NCI-H345 (cell line): ENCODE measurements at places on chromosomes 3 and 15.

DNA sequence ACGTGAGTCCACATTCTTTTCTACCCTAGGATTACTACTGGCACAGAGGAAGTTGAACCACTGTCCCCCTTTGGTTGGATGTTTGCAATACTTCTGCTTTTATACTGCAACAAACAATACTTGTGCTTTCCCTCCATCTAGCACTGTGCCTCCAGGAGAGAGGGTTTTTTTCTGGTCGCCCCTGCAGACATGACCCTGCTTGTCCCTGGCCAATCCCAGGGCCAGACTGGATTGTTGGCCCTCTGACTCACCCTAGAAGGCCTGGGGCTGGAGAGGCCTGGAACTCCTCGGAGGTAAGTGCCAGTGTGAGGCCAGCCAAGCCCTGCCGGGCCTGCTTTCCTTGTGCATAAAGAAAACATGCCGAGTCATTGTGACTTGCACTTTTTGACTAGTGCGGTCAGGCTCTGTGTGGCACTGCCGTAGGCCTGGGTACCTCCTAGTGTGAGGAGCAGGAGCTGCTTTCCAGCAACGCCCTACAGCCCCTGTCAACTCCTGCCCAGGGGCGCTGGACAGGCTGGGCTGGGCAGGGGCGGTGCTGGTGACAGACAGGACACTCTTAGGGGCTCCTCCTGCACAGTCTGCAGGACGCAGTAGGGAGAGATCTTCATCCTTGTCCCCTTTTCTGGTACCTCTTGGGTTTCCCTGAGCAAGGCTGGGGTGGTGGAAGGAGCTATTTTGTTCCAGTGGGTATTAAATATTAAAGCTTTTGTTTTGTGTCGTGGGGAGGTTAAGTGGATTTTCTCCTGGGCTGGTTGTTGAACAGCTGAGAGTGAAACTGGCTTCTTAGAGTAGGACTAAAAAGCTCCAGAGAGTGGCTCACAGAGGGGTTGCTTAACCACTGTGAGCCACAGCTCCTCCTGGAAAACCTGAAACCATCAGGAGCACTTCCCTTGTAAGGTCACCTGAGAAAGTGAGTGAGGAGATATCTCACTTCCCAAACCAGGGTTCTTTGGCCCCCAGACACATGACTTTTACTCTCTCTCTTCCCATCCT lies 14.4 kb upstream of the TKT start:
- DNase-seq = peak; percentile 78

DNA sequence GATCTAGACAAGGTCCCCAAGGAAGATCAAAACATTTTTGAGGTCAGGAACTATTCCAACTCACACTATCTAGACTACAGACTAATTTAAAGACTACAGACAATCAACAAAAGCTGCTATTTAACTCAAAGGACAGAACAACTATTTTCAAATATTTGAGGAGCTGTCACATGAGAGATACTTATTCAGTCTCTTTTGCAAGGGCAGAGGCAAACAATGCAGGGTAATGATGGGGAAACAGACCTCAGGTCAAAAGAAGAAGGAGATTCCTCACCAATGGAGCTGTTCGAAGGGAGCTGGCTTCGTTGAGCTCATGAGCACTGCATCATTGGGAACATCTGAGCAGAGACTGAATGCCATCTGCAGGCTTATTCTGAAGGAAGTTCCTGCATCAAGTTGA lies 231.9 kb downstream of the DTWD1 start:
- DNase-seq = no peak

DNA sequence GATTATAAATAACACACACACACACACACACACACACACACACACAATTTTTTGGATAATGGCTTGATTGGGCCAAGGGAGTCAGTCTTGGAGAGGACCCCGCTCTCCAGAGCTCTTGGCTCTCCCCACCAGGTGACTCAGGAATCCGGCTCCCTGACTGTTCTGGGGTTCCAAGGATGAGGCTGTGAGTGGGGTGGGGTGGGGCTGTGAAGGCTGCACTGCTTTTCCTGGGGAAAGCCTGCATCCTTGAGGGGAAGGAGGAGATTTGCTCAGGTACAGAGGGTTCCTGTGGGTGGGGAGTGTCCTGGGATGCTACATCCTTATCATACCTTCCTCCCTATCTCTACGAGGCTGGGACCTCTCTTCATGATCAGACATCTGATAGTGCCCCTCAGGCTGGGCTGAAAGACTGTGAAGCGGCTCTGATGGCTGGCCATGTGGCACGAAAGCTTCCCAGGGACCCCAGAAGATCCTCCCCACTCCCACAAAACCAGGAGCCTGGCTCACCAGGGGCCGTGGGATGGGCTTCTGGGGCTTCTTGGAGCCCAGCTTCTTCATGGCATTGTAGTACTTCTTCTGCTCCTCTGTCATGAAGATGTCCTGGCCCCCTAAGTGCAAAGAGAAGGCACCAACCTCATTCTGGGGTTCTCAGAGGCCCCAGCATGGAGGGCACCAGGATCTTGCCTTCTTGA lies 59.2 kb downstream of the EXOG start:
- DNase-seq = no peak

GRCh38 chr15:32998979-32999672 lies 195.4 kb downstream of the FMN1 start:
- no peak for DNase-seq

- no peak for DNase-seq
These were observed 155.0 kb upstream of the SUCLG2 start for GRCh38 chr3:67809370-67809935.

- no peak for DNase-seq
These were observed 288.9 kb downstream of the EDEM1 start for GRCh38 chr3:5476403-5476802.

- DNase-seq = no peak
These were observed 31.5 kb downstream of the TMEM108 start for GRCh38 chr3:133069556-133070286.

- no peak for DNase-seq
These were observed 61.2 kb upstream of the ICE2 start for GRCh38 chr15:60540002-60540651.

DNA sequence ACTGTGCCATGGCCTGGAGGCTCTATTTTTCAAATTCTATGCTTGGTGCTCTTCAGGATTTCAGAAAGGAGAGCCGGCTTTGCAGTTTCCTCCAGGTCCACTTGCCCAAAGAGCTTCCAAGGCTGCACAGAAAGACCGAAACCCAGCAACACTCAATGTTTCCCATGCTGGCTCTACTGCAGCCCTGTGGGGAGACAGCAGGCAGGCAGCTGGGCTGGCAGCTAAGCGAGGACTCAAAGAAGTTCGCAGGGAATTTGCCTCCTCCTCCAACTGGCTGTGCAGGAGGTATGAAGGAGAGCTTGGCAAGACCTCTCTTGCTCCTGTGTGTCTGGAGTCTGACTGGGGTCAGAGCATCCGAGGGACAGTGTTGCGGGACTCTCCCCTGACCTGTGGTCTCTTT lies 17.4 kb upstream of the ITGA11 start:
- no peak for DNase-seq

GRCh38 chr15:83410532-83410931 lies 36.6 kb upstream of the SH3GL3 start:
- DNase-seq = no peak

DNA sequence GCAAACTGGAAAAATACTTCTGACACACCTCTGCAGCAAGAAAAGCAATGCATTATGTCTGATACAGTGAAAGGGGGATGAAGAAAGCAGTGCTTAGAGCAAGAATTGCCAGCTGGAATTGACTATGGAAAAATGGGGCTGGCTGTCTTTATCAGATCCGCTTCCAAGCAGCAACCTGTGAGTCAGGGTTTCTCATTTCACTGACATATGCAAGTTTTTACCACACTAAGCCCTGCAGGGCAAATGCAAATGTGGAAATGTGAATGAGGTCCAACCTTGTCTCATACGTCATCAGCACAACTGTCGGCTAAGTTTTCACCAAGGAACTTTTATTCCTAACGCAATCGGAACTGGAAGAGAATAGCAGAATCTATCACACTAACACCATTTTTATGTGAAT lies 172.5 kb upstream of the GADL1 start:
- DNase-seq = no peak

- no peak for DNase-seq
These were observed 106.4 kb downstream of the FBLN2 start for GRCh38 chr3:13655061-13655913.

GRCh38 chr3:28449398-28449797 lies 100.8 kb upstream of the AZI2 start:
- DNase-seq = no peak

- DNase-seq = no peak
These were observed 95.9 kb upstream of the UBE2E2 start for GRCh38 chr3:23107221-23107620.

GRCh38 chr15:73153024-73153423 lies 100.8 kb downstream of the NEO1 start:
- no peak for DNase-seq

- DNase-seq = no peak
These were observed 965.3 kb upstream of the CFAP20DC start for GRCh38 chr3:60015032-60015705.

DNA sequence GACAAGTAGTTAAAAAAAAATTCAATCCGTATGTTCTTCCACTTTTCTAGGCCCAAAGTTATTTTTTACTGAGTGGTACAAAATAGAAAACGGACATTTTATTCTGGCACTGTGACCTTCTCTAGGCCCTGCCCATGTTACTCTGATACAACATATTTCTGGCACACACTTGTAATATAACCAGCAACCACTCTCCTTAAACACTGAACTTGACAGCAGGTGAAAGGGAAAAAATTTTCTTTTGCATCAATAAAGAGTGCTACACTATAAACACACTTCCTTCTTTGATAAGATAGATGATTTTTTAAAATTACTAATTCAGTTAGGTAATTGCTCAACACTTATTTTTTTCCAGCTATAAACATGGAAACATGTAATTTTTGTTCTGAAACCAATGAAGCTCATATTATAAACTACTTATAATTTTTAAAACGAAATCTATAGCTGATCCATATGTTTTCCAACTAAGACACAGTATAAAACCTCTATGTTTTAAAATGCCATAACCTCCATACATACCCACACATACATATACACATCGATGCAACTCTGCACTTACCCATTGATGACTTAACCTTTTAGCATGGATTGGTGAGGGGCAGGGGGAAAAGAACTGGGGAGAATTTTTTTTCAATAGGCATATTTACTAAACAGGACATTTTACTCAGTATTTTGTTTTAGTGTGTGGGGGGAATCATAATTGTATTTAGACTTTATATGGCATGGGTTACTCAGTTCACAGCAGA lies 5.3 kb upstream of the CTNNB1 start:
- no peak for DNase-seq

- DNase-seq = no peak
These were observed 83.0 kb downstream of the AGBL1 start for GRCh38 chr15:86162641-86163040.

GRCh38 chr3:172129850-172130716 lies 90.7 kb downstream of the FNDC3B start:
- no peak for DNase-seq

- DNase-seq = no peak
These were observed 34.8 kb downstream of the CCDC80 start for GRCh38 chr3:112606098-112606497.

DNA sequence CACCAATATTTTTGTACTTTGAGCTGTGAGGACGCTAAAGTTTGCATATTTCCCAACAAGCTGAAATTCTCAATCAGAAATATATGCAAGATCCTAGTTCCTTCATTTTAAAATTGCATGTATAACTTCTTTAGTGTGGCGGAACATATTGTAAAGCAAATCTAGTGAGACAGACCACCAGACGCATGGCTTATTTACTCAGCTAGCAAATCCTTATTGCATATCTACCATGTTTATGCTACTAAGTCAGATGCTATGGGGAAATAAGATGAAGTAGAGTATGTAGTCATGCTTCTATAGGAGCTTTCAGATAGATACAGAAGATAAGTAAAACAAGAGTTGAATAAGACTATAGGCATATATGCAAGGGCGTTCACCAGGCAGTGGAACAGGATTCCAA lies 62.0 kb downstream of the C3orf70 start:
- DNase-seq = no peak

DNA sequence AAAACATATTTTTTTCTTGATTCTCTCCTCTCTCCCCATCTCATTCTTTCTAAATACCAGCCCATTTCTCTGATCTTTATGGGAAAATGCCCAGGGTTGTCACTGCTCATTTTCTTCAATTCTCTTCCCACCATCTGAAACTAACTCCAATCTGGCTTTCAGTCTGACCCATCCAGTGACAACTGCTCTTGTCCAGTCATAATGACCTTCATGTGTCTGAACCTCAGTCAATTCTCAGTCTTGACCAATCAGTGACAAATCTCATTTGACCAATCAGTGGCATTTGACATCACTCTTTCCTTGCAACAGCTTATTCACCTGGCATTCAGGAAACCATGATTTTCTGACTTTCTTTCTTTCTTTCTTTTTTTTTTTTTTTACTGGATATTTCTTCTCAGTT lies 15.1 kb downstream of the VEPH1 start:
- no peak for DNase-seq

GRCh38 chr3:195932418-195933043 lies 24.2 kb upstream of the TNK2 start:
- no peak for DNase-seq

DNA sequence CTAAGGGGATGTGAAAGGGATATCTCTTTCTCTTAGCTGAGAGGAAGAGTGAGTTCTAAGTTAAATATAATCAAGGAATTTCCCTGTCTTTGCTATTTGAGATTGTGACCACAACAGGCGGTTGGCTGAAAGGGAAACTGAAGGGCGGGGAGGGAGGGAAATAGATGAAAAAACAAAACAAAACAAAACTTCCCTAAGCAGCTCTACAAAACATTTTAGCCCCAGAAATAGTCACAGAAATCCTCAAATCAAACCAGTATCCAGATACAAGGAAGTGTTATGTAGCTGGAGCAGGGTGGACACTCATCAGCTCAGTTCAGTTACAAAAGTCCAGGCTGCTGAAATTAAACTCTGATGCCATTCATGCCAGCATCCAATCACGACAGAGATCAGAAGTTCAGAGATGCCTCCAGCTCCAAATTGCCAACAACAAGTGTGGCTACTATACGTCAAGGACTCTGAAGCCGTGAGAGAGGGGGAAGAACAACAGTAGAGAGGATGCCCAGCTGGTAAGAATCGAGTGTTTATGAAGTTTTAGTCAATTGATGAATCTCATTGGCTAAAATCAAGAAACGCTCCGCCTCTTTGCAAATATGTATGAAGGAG lies 319 bp upstream of the TP63 start:
- DNase-seq = no peak

DNA sequence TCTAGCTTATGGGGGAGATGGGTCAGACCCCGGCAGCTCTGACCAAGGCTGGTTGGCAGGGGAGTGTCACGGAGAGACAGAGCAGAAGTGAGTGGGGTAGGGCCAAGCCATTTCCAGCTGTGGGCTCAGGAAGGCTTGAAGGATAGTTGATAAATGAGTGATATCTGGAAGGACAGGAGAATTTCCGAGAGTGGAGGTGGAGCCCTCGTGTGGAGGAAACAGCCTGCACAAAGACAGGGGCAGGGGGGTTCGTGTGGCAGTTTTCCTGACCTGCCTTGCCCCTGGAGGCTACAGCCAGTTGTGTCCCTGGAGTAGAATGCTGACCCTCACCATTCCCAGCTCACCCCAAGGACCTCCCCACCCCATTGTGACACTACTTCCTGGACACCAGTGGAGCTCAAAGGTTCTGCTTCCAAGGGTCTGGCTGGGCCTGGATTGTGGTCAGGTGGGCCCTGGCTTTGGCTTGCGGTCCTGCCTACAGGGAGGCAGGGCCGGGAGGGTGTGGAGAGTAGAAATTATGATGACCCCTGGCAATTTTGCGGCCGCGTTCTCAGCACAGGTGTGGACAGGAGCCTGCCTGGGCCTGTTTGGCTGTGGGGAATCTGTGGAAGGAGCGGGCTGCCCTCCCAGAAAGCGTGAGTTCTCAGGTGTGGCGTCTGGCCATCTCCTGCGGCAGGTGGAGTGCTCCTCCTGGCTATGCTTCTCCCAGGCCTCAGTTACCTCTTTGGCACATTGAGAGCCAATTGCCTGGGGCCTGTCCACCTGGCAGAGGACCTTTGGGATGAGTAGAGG lies at the start of gene SLC22A14:
Gene SLC22A14 (plus strand): TSS at position 400 of the 792 bp plus-strand sequence. CDS start 23,733 bp downstream, outside the sequence.
- no peak for DNase-seq
